NCI-H1436 (cell line): ENCODE measurements at places on chromosomes 6 and 20.

- no peak for DNase-seq
Observed at GRCh38 chr6:4611429-4612129, 164.6 kb upstream of the CDYL start.

- no peak for DNase-seq
Observed at GRCh38 chr6:11324453-11325015, 92.1 kb upstream of the NEDD9 start.

GRCh38 chr6:18101873-18102272, 20.6 kb downstream of the NHLRC1 start:
- DNase-seq, result no peak

GRCh38 chr6:41733707-41734665, 1.4 kb downstream of the TFEB start:
- DNase-seq, result peak; percentile 44

- DNase-seq, result no peak
Observed at GRCh38 chr20:50467718-50468356, 42.3 kb upstream of the PTPN1 start.

DNA sequence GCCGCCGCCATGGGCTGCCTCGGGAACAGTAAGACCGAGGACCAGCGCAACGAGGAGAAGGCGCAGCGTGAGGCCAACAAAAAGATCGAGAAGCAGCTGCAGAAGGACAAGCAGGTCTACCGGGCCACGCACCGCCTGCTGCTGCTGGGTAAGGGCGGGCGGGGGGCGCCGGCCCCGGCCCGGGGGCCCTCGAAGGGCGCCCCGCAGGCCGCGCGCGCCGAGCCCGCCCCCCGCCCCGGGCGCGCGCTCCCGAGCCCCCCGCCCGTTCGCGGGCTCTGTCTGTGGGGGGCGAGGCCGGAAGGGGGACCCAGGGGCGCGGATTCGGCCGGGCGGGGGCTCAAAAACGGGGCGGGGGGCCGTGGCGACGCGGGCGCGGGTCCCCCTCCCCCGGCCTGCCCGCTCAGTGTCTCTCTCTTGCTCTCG, 39.2 kb downstream of the GNAS start:
- no peak for DNase-seq

DNA sequence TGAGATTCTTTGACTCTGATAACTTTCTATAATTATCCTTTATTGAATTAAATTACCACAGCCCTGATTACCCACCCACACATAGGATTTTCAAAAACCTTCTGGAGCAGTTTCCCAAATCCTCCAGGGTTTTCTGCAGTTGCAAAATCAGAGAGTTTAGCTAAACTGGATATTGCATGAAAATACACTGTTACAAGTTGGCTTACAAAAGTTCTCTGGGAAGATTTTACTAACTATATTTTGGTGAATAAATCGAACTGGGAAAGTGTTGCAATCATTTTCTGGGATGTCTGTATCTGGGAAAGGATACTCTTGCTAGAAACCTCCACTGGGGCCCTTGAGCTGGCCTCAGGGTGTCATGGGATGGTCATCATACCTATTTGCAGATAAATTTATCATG, 97.6 kb upstream of the STMND1 start:
- DNase-seq, result no peak

DNA sequence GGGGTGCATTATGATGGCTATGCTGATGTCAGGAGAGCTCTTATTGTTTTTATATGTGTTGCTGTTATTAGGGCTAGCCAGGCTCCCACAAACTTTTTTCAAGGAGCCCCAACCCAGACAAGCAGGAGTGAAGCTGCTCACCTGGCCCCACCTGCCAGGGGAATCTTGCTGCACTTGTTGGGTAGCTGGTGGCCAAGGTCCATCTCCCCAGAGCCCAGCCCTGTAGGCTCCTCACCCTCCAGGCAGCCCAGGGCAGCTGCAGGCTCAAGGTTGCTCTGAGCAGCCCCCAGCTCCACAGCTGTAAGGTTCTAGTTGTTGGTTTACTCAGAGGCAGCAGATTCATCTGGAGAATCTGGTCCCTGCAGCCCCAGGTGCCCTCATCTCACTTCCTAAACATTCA, 46.8 kb upstream of the SIRPA start:
- no peak for DNase-seq

GRCh38 chr6:74213995-74214394, 518.0 kb downstream of the CD109 start:
- DNase-seq, result no peak

GRCh38 chr6:155319902-155320301, 5.6 kb upstream of the TFB1M start:
- no peak for DNase-seq

DNA sequence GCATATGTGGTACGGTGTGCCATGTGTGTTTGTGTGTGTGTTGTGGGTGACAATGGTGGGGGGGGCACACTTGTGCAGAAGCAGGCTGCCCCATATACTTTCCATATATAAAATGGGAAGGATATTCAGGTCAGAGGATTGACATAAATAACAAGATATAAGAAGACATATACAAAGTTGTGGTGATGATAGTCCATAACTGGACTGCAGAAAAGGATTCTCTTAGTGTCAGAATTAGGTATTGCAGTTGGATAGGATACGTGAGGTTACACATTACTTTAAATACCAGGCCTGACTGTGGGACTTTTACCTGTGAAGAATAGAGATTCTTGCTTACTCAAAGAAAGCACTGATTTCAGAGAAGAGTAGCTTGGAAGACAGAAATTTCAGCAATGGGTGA, 1260.3 kb downstream of the EPHA7 start:
- no peak for DNase-seq

GRCh38 chr6:54076159-54076789, 35.0 kb upstream of the MLIP start:
- DNase-seq, result no peak

- no peak for DNase-seq
Observed at GRCh38 chr6:149008741-149009140, 261.9 kb downstream of the UST start.

DNA sequence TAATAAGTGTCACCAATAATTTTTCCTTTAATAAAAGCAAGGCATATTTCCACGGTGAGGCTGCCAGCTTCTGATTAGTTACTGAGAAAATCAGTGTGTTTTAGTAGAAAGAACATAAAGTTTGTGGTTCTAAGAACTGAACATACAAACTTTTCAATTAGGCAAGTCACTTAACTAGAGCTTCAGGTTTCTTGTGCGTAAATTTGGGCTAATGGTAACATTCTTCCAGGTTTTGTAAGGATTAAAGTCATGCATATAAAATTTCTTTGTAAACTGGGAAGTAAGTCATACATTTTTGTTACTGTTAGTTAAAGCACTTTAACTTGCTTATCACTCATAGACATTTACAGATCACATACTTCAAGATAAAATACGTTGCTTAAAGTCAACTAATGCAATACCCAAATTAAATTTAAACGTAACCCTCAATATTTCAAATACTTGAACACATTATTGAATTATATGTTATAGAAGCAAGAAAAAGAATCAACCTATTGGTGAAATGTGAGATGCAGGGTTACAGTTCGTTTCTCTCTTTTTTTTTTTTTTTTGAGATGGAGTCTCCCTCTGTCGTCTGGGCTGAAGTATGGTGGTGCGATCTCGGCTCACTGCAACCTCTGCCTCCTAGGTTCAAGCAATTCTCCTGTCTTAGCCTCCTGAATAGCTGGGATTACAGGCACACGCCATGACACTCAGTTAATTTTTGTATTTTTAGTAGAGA, 327.3 kb upstream of the NOX3 start:
- DNase-seq, result no peak

DNA sequence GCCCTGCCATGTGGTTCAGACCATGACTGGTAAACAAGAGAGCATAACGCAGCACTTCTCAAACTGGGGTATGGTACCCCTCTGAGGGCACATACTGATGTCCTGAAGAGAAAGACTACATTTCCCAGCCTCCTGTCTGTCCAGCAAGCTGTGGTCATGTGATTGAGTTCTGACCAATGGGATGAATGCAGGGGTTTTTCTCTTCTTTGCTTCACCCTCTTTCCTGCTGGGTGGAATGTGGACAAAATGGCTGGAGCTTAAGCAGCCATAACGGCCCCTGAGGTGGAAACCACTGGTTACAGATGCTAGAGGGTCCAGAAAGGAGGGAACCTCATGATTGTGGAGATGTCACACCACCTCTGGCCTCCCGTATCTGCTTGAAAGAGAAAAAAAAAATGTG, 19.4 kb upstream of the KCNB1 start:
- DNase-seq, result no peak

DNA sequence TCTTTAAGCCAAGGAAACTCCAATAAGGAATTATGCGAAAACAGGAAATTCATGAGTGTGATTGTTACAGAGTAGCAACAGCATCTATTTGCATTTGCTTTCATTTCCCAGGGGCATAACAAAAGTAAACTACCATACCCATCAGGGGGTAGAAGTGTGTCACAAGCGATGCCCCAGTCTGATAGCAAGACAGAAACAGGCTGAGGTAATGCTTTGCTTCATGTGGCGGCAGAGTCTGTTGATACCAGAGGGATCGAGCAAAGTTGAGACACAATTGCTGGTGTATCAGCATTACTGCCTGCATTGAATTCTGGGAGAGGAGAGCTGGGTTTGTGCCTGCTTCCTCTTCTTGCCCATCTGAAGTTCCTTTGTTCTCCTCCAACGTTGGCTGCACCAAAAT, 51.2 kb upstream of the LYRM2 start:
- DNase-seq, result no peak

GRCh38 chr6:126873351-126873750, 245.1 kb upstream of the RSPO3 start:
- DNase-seq, result no peak

- no peak for DNase-seq
Observed at GRCh38 chr6:44641344-44642031, 254.0 kb downstream of the CDC5L start.

- no peak for DNase-seq
Observed at GRCh38 chr20:35431621-35432429, 6.2 kb downstream of the GDF5 start.
